Fibroblast of skin of abdomen (primary cell): ENCODE measurements at places on chromosomes 13 and 19.

DNA sequence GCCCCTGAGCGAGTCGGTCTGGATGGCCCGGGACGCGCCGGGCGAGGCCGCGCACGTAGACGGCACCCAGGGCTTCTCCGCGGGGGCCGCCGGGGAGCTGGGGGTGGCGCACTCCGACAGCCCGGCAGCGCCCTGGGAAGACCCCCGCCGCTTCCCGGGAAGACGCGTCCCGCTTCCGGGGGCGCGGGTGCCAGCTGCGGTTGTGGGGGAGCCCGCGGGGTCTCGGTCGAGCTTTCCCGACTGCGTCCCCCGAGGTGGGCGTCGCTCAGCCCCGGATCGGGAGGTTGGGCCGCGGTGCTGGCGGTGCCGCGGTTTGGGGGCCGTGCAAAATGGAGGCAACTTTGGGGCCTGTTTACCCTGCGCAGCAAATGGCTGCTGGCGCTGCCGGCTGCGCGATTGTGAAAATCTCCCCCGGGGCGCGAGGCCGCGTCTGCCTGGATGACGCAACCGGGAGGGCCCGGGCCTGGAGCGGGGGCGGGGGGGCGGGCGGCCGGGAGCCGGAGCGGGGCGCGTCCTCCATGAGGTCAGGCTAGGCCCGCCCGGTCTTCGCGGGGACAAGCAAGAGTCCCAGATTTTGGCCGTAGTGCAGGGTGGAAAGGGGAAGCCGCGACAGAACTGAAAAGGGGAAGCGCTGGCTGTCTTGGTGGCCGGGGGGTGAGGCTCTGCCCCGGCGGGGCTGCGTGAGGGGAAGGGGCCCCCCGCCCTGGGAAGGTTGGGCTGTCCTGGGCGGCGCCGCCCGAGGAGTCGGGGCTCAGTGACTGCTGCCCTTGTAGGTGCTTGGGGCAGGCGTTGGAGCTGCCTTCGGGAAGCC, 11.3 kb downstream of the PEAK3 start:
- DNase-seq = peak; percentile 84

DNA sequence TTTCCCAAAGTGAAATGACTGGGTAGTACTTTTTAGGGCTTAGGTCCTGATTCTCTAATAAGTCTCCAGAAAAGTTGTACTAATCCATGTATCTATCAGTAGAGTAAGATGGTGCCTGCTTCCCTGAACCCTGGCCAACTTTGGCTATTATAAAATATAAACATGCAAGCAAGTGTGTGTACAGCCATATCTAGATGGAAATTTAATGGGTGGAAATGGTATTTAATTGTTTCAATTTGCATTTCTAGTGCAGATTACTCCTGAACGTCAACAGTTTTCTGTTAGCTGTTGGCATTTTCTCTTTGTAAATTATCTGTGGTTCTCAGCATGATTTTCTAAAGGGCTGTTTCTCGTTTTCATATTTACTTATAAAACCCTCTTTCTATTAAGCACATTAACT, 187.1 kb upstream of the RNF113B start:
- DNase-seq = no peak

GRCh38 chr13:51849145-51850101, 4.4 kb upstream of the TMEM272 start:
- peak; percentile 26 for DNase-seq

DNA sequence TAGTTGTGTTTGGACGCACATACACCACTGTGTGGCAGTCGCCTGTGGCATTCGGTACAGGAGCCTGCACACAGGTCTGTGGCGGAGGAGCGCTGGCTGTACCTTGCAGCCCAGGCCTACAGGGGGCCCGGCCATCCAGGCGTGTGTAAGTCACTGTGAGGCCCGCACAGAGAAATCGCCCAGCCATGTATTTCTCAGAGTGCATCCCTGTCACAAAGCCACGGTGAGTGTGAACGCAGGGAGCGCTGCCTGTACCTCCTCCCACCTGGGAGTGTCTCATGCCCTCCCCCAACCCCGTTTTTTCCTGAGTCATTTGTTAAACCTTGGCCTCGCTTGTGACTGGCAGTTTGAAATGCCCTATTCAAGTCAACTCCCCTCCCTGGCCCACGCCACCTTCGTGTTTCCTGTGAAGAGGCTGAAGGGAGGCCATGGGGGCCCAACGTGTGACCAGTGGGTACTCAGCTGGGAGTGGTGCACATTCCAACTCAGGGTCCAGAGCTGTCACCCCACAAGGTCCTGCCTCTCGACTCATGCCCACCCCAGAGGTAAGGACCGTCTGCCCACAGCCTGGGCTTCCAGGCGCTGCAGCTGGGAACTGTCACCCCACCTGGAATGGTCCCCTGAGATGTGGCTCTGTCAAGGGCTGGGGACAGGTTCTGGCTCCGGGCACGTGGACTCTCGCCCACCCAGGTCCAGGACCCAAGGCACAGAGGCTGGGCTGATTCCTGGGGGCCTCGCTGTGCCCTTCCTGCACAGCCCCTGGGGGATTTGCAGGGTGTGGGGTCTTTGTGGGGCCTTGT, 11.6 kb upstream of the RASA3 start:
- DNase-seq = no peak

DNA sequence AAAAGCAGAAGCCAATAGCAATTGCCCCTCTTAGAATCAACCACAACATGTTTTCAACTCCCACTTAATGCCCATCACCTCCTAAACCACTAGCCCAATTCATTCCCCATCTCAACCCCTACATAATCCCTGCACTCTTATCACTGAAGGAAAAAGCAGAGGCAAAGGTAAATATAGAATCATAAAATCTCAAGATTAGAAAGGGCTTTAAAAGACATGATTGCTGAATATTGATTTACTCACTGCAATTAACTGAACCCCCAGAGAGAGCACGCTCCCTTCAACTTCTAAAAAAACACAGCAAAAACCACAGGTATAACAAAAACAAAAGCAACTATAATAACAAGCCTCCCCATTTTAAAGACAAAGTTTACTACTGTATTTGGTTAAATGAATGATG, 15.1 kb upstream of the POU4F1 start:
- DNase-seq = no peak

- DNase-seq = no peak
Observed at GRCh38 chr19:43486412-43486811, 18.1 kb downstream of the PHLDB3 start.

DNA sequence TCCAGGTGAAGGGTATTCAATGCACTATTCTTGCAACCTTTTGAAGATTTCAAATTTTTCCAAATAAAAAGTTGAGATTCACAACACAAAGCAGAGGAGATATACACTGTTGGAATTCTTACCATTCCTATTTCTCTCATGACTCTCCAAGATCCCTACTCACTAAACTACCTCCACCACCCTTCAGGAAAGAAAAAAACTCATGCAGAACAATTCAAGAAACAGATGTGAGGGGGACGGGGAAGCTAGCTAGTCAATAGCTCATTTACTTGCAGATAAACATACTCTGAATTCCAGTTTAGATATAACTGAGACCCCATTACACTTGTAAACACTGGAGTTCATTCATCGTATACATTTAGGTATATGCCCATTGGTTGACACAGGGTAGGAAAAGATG, 90.0 kb upstream of the SERP2 start:
- no peak for DNase-seq

GRCh38 chr13:76861859-76862258, 24.3 kb downstream of the KCTD12 start:
- DNase-seq = no peak

- peak; percentile 85 for DNase-seq
Observed at GRCh38 chr13:30112602-30113435, 194.5 kb downstream of the KATNAL1 start.

DNA sequence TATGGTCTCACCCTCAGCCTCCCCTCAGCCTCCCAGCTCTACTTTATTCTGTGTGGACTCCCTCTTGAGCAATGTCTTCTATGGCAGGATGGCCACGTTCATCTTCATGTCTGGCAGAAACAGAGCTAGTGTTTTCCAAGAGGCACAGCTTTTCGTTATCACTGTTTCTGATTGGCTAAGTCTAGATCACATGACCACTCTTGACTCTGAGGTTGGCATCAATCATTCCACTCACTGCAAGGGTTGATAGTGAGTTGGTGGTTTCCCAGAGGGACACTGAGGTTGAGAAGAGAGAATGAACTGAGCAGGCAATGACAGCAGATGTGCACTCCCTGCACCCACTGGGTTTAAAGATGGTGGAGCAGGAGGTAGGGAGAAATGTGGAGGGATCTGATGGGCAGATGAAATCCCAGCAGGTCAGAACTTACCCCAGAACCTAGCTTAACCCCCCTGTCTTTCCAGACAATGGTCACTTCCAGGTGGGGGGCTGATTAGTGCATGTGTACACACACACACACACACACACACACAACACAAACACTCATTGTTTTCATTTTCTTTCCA, 26.3 kb upstream of the UQCRFS1 start:
- no peak for DNase-seq

DNA sequence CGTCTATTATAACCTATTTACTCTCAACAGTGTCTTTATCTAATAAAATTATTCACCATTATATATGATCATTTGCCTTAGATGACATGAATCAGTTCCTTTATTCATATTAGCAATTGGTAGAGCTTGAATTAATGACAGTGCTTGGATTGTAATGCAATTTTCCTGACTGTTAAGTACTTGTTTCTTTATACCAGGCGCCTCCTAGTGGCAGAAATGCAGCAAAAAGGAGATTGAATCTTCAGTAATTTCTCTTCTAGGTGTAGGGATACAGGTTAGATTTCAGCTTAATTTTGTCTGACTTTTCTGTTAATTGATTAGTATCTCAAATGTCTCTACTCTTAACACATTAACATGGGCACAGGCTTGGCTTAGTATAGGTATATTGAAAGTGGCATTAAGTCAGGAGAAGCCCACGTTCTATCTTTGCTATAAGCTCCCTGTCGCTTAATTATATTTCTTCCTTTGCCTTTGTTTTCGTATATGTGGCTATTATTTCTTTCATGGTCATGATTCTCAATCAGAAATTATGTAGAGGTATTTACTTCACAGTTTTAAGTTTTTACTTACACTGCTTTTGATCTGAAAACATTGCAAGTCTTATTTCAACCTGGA, 9.1 kb upstream of the LHFPL6 start:
- peak; percentile 68 for DNase-seq

- DNase-seq = no peak
Observed at GRCh38 chr13:24182703-24183081, 22.2 kb downstream of the SPATA13 start.

DNA sequence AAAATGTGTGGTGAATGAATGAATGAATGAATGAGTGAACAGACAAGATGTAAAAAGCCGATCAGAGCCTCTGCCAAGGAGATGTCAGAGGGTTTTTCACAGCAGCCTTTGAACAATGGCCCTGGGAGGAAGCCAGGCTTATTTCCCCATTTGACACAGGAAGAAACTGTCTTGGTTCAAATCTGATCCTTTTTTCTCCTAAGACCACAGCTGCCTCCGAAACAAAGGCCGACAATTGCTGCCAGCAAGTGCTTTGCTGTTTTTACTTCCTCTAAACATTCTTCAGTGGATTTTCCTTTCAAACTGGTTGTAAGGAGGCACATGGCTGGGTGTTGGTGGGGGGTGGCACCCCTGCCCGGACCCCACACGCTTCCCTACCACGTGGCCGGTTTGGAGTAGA, 44.2 kb upstream of the HOMER3 start:
- DNase-seq = no peak
